ENCODE measurements at places on chromosomes 1 and 21. TPM values are rescaled to one million over a fixed set of nuclear protein-coding genes. Genes with fewer than 3 reads are reported as not detected.

The CDK18 gene
- 13.0 TPM for total RNA-seq

DNA sequence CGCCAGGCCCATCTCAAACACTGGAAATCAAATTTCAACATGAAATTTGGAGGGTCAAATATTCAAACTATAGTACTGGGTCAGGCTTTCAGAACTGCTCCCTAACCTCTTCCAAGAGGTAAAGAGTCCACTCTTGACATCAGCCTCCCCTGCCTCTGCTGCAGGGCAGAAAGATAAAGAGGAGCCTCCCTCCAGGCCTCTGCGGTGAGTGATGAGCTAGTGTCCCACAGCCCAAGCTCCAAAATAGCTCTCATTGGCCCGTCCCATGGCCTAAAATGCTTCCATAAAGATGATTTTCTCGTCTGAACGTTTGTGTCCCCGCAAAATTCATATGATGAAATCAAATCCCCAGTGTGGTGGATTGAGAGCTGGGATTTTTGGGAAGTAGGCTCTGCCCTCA, 33.7 kb upstream of the CCSAP start:
- no peak for DNase-seq

The MCOLN2 gene
- total RNA-seq = 1.7 TPM

The OR2L5 gene
- total RNA-seq = not detected

GRCh38 chr1:4176841-4177240, 276.8 kb upstream of the C1orf174 start:
- DNase-seq = no peak

The CYYR1 gene
- total RNA-seq = 2.2 TPM

The TGFB2 gene
- total RNA-seq = 16.6 TPM

- DNase-seq = peak; percentile 48
These were observed 75.7 kb downstream of the CRB1 start for GRCh38 chr1:197343663-197344273.

DNA sequence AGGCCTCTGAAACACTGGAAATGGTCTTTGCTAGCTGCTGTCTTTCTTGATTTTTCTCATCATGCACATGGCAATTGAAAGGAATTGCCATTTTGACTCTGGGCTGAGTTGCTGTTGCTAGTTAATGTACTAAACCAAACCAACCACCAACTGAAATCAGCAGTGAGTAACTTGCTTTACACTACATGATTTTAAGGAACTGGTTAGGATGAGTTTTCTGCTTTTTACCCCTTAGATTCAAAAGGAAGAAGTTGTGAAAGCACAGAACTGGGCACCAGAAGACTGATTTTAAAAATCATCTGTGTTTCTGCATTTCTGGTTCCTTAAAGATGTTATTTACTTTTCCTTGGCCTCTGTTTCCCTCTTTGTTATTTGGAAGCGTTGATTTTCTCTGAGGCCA, 361.9 kb downstream of the HLX start:
- DNase-seq = no peak

The LHX8 gene
- total RNA-seq = not detected

DNA sequence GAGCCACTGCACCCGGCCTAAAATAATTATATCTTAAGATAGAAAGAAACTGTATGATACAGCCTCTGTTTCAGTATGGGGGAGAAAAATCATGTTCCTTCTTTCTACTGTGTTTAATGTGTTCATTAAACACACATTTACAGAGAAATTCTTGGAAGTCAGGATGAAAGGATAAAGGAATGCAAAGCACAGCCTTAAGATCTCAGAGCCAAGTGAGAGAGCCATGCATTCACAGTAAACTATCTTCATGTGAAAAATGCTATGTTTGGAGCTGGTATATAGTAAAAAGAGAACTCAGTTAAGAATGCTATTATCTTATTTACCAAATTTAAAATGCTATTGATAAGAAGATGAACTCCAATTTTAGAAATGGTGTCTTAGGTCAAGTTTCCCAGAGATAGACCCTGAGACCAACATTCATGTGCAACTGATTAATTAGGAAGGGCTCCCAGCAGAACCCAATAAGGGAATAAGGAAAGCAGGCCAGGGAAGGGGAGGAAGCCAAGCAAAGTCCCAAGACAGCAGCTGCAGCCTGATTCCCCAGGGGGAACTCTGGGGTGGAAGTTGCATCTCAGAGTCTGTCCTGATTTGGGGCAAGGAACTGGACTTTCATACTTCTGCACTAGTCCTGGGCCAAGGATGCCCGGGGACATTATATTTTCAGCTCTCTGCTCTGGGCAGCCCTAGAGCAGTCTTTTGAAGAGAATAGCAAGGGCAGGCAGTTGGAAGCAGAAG, 130.0 kb upstream of the ZNF648 start:
- DNase-seq = no peak

The FCRL2 gene
- not detected for total RNA-seq

The NBPF3 gene
- 3.4 TPM for total RNA-seq

GRCh38 chr1:9438431-9439073, 100.7 kb upstream of the SLC25A33 start:
- DNase-seq = peak; percentile 86

- no peak for DNase-seq
These were observed 5.4 kb upstream of the KDM4A start for GRCh38 chr1:43644558-43644957.

DNA sequence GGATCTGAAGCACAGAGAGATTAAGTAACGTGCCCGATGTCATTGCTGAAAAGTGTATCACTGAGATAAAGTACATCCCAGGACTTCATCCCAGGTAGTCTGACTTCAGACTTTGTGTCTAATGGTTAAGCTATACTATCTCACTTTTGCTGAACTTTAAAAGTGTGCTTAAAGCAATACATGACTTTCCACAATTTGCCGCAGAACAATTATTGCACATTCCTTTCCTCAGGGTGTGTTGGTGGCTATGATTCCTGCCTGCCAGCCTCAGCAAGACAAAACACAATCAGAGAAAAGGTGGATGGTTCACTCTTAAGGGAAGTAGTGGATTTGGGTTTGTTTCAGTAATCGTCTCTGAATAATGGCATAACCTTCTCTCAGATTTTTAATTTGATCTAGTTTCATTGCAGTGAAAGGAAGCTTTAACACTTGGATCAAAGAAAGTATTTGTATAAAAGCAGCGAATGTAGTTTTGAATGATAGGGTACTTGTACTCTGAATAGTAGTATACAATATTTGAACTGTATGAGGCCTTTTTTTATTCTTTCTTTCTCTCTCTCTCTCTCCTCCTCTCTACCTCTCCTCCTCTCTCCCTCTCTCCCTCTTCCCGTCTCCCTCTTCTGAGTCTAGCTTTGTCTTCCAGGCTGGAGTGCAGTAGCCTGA, 47.0 kb downstream of the CNST start:
- DNase-seq = no peak

Data from pancreas (tissue), 10 donors.